Prostate gland (tissue), 2 donors: ENCODE measurements at places on chromosomes 7 and 10. TPM values are rescaled to one million over a fixed set of nuclear protein-coding genes. Genes with fewer than 3 reads are reported as not detected.

- DNase-seq, result no peak
Observed at GRCh38 chr10:14822879-14823755, 14.7 kb downstream of the CDNF start.

PTPRN2 gene
- total RNA-seq, result 26.1 TPM

GRCh38 chr7:137920637-137921399, 74.0 kb upstream of the DGKI start:
- DNase-seq, result no peak

DNA sequence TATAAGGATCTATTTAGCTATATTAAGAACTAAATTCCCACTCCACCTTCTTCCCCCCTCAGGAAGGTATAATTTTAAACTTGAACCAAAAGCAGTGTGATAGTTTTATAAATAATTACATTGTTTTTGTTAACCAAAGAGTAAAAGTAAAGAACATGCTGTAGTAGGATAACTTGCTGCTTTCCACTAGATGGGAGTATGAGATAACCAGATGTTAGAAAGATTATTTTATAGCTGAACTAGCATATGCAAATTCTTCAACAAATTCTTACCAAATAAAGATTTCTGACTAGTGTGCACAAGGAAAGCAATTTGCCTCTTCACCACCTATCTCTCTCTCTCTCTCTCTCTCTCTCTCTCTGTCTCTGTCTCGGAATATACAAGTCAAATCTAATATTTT, 31.8 kb downstream of the TES start:
- DNase-seq, result no peak

DNA sequence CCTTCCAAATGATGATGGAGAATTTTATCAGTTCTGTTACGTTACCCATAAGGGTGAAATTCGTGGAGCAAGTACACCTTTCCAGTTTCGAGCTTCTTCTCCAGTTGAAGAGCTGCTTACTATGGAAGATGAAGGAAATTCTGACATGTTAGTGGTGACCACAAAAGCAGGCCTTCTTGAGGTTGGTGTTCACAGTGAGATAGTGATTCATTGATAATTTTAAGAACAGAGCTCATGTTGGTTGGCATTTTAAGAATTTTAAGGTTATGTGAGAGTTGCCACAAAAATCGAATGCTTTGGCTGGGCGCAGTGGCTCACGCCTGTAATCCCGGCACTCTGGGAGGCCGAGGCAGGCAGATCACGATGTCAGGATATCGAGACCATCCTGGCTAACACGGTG, 25.9 kb downstream of the TAX1BP1 start:
- no peak for DNase-seq
